ENCODE measurements at places on chromosomes 2 and 18. TPM values are rescaled to one million over a fixed set of nuclear protein-coding genes. Genes with fewer than 3 reads are reported as not detected.

Gene DTNA
- total RNA-seq, result not detected

DNA sequence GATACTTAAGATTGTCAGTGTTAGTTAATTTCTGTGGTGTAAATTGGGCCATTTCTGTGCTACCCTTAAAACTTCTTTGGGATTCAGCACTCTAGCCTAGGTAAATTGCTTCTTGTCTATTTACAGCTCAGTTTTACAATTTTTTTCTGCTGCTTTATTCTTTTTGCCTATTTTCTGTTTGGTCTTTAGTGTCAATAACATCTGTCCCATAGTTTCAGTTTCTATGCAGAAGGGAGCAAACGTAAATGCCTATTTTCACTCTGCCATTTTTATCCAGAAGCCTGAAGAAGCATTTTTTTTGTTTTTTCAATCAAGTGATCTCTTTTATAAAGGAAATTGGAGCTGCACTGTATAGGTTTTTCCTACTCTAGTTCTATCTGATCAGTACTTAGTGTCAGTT is 564.9 kb upstream of the MEX3C start:
- no peaks in the 10 kb centered on the region for H3K27me3 ChIP-seq
- H3K4me3 ChIP-seq, result no peak overlapping the region
- DNase-seq, result no peak
- H3K36me3 ChIP-seq, result no peaks in the 10 kb centered on the region
- H3K27ac ChIP-seq, result no peak overlapping the region

GRCh38 chr2:112725545-112726457 is 5.0 kb downstream of the NT5DC4 start:
- no peak overlapping the region for H3K27ac ChIP-seq
- no peak overlapping the region for H3K4me3 ChIP-seq
- H3K27me3 ChIP-seq, result peaks cover 10% of the 10 kb centered on the region
- H3K36me3 ChIP-seq, result no peaks in the 10 kb centered on the region
- peaks cover 17% of the 10 kb centered on the region for H3K4me1 ChIP-seq

Gene FEV
- total RNA-seq, result not detected

DNA sequence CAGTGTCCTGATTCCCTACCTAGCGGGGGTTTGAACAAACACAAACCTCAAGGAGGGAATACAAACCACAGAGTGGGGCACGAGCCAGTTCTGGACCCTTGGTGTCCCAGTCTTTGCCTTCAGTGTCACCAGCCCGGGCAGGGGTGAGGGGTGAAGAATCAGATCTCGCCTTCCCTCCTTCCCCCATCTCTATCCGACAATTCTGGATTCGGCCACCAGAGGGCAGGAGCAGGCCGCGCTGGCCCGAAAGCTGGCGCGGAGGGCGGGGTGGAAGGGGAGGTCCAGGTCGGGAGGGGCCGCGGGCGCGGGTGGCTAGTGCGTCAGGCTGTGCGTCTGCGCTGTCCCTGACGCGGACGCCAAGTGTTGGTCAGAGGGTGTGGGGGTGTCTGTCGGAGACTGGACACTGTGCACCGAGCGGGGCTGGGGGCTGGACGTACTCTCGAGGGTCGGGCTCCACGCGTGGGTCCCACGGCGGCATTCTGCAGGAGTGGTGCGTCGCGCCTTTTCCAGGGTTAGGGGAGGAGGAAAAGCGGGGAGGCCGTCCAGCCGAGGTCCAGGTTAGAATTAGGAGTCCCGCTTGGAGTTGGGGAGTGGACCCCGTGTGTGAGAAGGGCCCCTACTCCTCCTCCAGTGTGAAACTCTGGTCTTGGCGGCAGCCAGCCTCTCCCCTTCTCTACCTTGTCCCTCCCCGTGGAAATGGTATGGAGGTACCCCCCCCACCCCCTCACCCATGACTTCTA is 2.9 kb upstream of the CRYBA2 start:
- no peak overlapping the region for H3K4me3 ChIP-seq
- H3K27me3 ChIP-seq, result peaks cover 84% of the 10 kb centered on the region
- H3K36me3 ChIP-seq, result no peaks in the 10 kb centered on the region
- no peak overlapping the region for H3K27ac ChIP-seq
- peaks cover 2% of the 10 kb centered on the region for H3K4me1 ChIP-seq

GRCh38 chr18:51461956-51462355 is 264.5 kb upstream of the MEX3C start:
- peaks cover 22% of the 10 kb centered on the region for H3K27me3 ChIP-seq
- no peaks in the 10 kb centered on the region for H3K4me1 ChIP-seq
- no peak overlapping the region for H3K27ac ChIP-seq
- H3K4me3 ChIP-seq, result no peak overlapping the region

GRCh38 chr18:53735526-53735925 is 488.9 kb downstream of the MBD2 start:
- no peaks in the 10 kb centered on the region for H3K4me1 ChIP-seq
- no peak overlapping the region for H3K27ac ChIP-seq
- DNase-seq, result no peak

GRCh38 chr2:169526451-169526850 is 16.9 kb downstream of the KLHL41 start:
- no peak overlapping the region for H3K27ac ChIP-seq
- no peak for DNase-seq
- H3K4me3 ChIP-seq, result no peak overlapping the region
- peaks cover 13% of the 10 kb centered on the region for H3K36me3 ChIP-seq
- H3K27me3 ChIP-seq, result no peaks in the 10 kb centered on the region

Gene UGT1A9
- not detected for total RNA-seq

GRCh38 chr2:199378948-199379650 is 78.6 kb downstream of the SATB2 start:
- H3K36me3 ChIP-seq, result no peaks in the 10 kb centered on the region
- DNase-seq, result no peak
- no peak overlapping the region for H3K27ac ChIP-seq
- no peaks in the 10 kb centered on the region for H3K4me1 ChIP-seq
- H3K4me3 ChIP-seq, result no peak overlapping the region

- no peak for DNase-seq
- H3K27me3 ChIP-seq, result peaks cover 38% of the 10 kb centered on the region
- H3K36me3 ChIP-seq, result peaks cover 7% of the 10 kb centered on the region
- peaks cover 12% of the 10 kb centered on the region for H3K4me1 ChIP-seq
- H3K4me3 ChIP-seq, result peak overlapping the region; percentile 66
Observed at GRCh38 chr2:102187496-102188150, 800 bp downstream of the IL1RL2 start.
